ENCODE measurements at places on chromosomes 6 and 20. TPM values are rescaled to one million over a fixed set of nuclear protein-coding genes. Genes with fewer than 3 reads are reported as not detected.

- DNase-seq: no peak
These were observed at the start of gene THBS2 for GRCh38 chr6:169253337-169254238. THBS2 (minus strand) TSS chr6:169253846; CDS start chr6:169250784, 3,062 bp downstream.

- DNase-seq: no peak
These were observed 681 bp downstream of the DIDO1 start for GRCh38 chr20:62925420-62926228.

DNA sequence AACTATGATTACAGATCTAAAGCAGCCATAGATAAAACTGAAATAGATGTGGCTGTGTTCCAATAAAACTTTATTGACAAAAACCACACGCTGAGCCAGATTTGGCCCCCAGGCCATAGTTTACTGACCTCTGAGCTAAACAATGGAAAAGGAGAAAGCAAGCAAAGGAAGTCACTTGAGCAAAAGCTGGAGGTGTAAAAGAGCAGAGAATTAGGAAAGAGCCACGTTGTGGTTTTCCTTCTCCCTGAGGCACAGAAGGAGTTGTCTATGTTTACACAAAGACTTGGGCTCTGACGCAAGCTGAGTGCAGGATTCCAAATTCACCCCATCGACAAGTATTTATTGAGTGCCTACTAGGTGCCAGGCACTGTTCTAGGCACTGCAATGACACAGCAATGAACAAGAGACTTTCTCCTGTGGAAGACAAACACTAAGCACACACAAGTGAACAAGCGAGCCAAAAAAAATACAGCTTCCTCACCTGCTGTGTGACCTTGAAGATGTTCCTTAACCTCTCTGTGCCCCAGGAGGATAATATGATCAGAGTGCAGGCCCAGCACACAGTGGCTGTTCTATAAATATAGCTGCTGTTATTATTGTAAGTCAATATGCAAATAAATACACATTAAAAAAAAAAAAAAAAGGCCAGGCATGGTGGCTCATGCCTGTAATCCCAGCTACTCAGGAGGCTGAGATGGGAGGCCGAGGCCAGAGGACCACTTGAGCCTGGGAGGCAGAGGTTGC, 75.4 kb upstream of the PTPN1 start:
- DNase-seq: no peak

GRCh38 chr6:13523826-13524622, 36.6 kb upstream of the GFOD1 start:
- no peak for DNase-seq

DNA sequence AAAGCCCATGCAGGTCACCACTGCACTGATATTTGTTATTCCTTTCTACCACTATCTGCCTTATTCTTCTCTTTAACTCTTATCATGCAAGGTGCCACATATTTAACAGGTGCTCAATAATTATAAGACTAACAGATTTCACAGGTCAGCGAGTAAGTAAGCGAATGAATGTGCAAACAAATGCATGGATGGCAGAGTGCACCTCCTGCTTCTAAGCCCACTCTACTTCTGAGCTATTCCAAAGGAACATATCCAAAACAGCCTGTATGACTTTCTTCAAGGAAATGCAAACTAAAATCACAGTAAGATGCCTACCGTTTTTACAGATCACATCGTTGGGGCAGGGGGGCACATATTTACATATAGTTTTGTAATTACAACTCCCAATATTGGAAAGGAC, 71.3 kb downstream of the ZMYND8 start:
- DNase-seq: no peak

DNA sequence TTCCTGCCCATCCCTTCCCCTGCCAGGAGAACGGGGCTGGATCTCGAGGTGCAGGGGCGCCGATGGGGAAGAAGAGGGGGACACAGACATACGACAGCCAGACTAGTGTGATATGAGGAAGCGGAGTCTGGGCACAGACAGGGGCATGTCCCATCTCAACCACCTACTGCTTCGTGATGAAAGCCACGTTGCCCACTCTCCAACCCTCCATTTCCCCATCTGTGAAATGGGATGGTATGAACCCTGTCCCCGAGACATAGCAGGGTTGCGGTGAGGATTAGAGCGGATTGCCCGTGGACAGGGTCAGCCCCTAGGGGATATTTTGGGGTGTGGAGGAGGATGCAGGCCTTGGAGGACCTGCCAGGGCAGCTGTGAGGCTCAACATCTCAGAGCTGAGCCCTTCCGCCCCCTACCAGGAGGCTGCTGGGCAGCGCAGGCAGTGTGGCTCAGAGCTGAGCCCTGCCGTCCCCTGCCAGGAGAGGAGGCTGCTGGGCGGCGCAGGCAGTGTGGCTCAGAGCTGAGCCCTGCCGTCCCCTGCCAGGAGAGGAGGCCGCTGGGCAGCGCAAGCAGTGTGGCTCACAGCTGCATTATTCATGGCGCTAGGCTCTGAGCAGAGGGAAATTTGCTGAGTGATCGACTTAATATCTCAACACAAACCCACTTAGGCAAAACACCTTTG, 71.7 kb downstream of the GRM4 start:
- no peak for DNase-seq

- no peak for DNase-seq
These were observed 9.1 kb downstream of the PI16 start for GRCh38 chr6:36963451-36964290.

- no peak for DNase-seq
These were observed 1.1 kb upstream of the TBC1D32 start for GRCh38 chr6:121335087-121336008.

Gene SLC12A5
- total RNA-seq: 1.3 TPM

Gene OOEP
- 0.41 TPM for total RNA-seq

Gene APOBEC2
- not detected for total RNA-seq
